ENCODE measurements at places on chromosomes 7 and 10.

- DNase-seq = no peak
These were observed 172.4 kb downstream of the LRRC4 start for GRCh38 chr7:127858915-127859189.

- no peak for DNase-seq
These were observed 51.5 kb downstream of the ANKMY2 start for GRCh38 chr7:16594061-16594460.

DNA sequence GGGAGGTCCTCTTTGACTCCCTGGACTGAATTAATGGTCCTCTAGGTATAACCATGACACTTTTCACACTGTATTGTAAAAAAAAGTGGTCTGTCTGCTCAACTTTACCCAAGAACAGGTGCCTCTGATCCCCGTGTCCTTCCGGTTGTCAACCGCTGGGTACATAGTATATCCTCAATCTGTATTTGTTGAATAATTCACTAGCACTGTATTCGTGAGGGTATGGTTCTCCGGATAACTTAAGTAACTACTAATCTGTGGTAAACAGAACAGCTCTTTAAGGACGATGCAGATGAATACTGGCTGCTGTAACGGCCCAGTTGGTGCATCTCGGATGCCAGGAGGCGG, 472 bp upstream of the ADAM22 start:
- no peak for DNase-seq

- no peak for DNase-seq
These were observed 91.0 kb downstream of the AKR1D1 start for GRCh38 chr7:138167222-138167621.

- no peak for DNase-seq
These were observed 73.7 kb upstream of the CAPZA2 start for GRCh38 chr7:116788572-116789197.

GRCh38 chr7:68217426-68217825, 1220.8 kb downstream of the TYW1 start:
- no peak for DNase-seq

- no peak for DNase-seq
These were observed 16.7 kb downstream of the FAS start for GRCh38 chr10:89007129-89007893.

DNA sequence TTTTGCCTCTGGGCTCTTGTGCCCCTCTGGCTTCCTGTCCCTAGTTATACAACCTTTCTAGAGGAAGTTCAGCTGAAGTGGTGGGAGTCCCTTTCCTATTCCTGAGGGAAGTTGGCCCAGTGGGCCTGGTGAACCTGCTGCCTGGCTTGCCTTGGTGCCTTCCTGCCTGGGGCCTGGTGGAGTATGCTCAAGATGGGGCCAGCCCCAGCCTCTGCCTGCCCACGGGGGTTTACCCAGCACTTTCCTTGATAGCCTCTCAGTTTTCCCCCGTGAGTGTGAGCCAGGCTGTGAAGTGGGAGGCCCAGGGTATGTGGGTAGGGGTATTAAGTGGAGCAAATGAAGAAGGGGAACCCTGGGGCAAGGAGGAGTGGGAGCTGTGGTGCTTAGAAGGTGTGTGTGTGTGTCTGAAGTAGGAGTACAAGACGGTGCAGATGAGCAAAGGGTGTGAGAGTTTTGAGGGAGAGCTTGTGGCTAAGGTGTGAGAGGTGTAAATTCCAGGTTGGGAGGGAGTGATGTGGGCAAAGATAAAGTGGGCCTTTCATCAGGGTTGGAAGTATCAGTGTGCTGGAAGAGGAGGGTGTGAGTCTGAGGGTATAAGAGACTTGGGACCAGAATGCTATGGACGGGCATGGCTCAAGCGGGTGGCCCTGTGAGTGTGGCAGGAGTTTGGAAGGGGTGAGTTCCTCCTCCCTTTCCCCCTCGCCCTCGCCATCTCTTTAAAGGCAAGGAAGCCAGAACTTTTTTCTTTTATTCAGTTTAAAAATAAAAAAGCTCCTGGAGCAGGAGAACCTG, 10.9 kb upstream of the PAX2 start:
- no peak for DNase-seq

Data from stimulated activated CD8-positive, alpha-beta memory T cell treated with anti-CD3 and anti-CD28 coated beads, Interleukin-2, amount 100 ng/mL, for 1 hour (primary cell).